Cardiac muscle cell (in vitro differentiated cells and primary cell): ENCODE measurements at places on chromosomes 4 and X. TPM values are rescaled to one million over a fixed set of nuclear protein-coding genes. Genes with fewer than 3 reads are reported as not detected.

DNA sequence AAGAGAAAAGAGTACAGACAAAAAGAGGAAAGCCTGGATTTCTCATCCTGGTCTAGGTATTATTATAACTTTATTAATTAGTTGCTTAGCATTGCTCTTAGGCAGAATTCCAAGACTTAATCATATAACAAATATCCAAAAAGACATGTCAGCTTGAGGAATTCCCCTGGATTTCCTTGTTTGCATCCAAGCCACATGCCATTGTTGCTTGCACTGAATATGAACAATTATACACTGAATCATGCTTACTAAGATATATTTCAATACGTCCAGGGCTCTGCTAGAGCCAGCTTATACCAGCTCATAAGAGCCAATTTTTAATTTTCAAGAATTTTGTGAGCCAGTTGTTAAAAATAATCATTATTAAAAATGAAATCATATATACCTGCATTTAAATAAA is 5.5 kb upstream of the TLR10 start:
- no peaks in the 10 kb centered on the region for H3K36me3 ChIP-seq
- no peaks in the 10 kb centered on the region for H3K27me3 ChIP-seq
- H3K4me3 ChIP-seq: no peak overlapping the region
- no peak overlapping the region for H3K27ac ChIP-seq
- no peak for DNase-seq

DNA sequence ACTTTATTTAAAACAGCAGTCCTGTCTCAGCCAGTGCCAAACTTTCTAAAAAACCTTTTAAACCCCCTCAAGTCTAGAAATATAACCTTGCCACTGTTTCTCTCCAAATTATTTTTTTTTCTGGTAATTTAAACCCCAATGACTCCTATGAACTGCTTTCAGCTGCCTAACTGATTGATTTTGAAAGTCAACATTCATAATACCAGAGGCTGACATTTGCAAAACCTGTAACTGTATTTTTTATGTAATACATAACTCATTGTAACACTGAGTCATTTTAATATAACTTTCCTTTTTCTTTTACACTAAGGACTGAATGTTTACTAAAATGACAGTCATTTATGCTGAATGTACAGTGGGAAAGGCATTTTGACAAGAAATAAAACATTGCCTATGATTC is 19.1 kb upstream of the EGFL6 start:
- H3K4me3 ChIP-seq: no peak overlapping the region
- H3K4me1 ChIP-seq: no peaks in the 10 kb centered on the region
- no peak for DNase-seq
- no peaks in the 10 kb centered on the region for H3K36me3 ChIP-seq
- H3K27me3 ChIP-seq: no peaks in the 10 kb centered on the region
- no peak overlapping the region for H3K27ac ChIP-seq

GRCh38 chrX:345020-345925 is 26.7 kb upstream of the GTPBP6 start:
- H3K4me3 ChIP-seq: no peak overlapping the region
- H3K36me3 ChIP-seq: peaks cover 7% of the 10 kb centered on the region
- no peak overlapping the region for H3K27ac ChIP-seq
- DNase-seq: no peak

- no peak overlapping the region for H3K4me3 ChIP-seq
- no peaks in the 10 kb centered on the region for H3K36me3 ChIP-seq
- no peak for DNase-seq
Observed at GRCh38 chr4:7547368-7548040, 112.8 kb upstream of the PSAPL1 start.

- H3K4me3 ChIP-seq: no peak overlapping the region
- no peaks in the 10 kb centered on the region for H3K27me3 ChIP-seq
- no peaks in the 10 kb centered on the region for H3K4me1 ChIP-seq
Observed at GRCh38 chrX:8204169-8204935, 33.3 kb upstream of the VCX2 start.

DNA sequence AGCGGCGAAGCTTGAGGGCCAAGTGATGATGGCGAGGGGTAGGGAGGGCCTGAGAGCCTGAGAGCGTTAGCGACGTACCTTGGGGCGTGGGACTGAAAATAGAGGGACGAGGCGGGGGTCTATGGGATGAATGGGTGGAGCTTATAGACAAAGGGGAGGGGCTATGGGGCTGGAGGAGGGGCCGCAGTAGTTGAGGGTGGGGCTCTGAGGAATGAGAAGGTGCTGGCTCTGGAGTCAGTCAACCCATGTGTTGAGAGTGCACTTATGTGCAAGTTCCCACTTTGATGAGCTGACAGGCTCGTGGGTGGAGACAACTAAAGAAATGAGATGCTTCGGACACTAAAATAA is 488 bp downstream of the TBC1D25 start:
- no peaks in the 10 kb centered on the region for H3K27me3 ChIP-seq
- peak overlapping the region; percentile 90 for H3K27ac ChIP-seq
- DNase-seq: peak; percentile 74

DNA sequence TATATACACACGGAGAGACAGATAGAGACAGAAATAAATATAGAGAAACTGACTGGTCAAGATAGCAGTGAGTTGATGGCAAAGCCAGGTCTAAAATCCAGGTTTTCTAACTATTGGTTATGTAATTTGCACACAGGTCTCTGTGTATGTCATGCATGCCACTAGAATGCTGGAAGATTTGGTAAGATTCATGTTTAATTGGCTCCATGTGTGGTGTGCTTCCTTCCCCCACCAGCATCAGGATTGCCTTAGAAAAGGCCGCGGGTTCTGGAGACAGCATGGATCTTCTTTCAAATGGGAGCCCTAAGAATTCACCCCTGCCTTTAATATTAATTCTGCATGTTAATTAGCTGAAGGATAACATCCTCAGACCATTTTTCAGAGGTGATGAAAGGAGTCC is 31.3 kb downstream of the HAND2 start:
- H3K36me3 ChIP-seq: no peaks in the 10 kb centered on the region
- H3K27me3 ChIP-seq: peaks cover 27% of the 10 kb centered on the region
- H3K4me3 ChIP-seq: no peak overlapping the region
- no peak for DNase-seq
- peaks cover 2% of the 10 kb centered on the region for H3K4me1 ChIP-seq
- H3K27ac ChIP-seq: no peak overlapping the region

- no peak overlapping the region for H3K4me3 ChIP-seq
- no peak overlapping the region for H3K27ac ChIP-seq
- H3K4me1 ChIP-seq: peaks cover 4% of the 10 kb centered on the region
- no peaks in the 10 kb centered on the region for H3K27me3 ChIP-seq
Observed at GRCh38 chrX:135572436-135572835, 52.0 kb downstream of the INTS6L start.

DNA sequence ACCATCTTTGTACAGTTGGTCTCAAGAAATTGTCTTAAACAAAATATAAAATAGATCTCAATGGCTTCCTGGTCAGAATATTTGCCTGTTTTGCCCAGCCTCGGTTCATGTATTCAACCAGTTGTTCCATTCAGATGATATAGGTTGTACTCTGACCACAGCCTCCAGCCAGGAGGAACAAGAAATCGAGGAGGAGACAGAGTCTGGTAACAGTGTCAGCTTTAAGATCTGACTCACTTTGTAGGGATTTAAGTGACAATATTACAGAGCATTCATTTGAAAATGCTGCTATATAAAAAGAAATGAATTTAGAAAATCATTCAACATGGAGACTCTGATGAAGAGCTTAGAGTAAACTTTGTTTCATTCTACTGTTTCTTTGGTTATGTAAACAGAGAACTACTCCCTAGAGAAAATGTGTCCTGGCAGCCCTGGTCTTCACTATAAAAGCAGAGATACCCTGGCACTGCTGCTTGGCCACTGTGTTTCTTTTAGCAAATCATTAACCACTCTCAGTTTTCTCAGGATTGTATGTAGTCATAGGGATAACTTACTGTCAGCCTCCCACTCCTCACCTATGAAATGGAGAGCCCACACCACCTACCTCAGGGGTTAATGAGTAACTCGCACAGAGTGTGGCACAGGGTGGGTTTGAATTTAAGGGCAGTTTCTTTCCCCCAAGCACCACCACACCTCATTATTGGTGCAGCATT is 53.5 kb downstream of the PAGE2 start:
- DNase-seq: no peak
- H3K36me3 ChIP-seq: no peaks in the 10 kb centered on the region
- no peaks in the 10 kb centered on the region for H3K27me3 ChIP-seq
- peaks cover 17% of the 10 kb centered on the region for H3K4me1 ChIP-seq

GRCh38 chr4:10157478-10158332 is 41.1 kb upstream of the WDR1 start:
- no peak overlapping the region for H3K27ac ChIP-seq
- H3K27me3 ChIP-seq: no peaks in the 10 kb centered on the region
- no peaks in the 10 kb centered on the region for H3K36me3 ChIP-seq
- DNase-seq: peak; percentile 93

DNA sequence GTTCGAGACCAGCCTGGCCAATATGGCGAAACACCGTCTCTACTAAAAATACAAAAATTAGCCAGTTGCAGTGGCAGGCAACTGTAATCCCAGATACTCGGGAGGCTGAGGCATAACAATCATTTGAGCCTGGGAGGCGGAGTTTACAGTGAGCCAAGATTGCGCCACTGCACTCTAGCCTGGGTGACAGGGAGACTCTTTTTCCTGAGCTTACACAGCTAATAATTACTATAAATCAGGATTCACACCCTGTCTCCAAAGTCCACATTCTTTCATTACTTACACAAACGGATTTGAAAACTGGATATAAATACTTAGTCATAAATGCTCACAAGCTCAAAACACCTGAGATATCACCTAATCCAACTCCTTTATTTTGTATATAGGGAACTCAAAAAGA is 151.6 kb downstream of the LRBA start:
- no peaks in the 10 kb centered on the region for H3K27me3 ChIP-seq
- H3K4me3 ChIP-seq: no peak overlapping the region
- no peaks in the 10 kb centered on the region for H3K4me1 ChIP-seq
- DNase-seq: peak; percentile 4
- H3K36me3 ChIP-seq: no peaks in the 10 kb centered on the region
- H3K27ac ChIP-seq: no peak overlapping the region

DNA sequence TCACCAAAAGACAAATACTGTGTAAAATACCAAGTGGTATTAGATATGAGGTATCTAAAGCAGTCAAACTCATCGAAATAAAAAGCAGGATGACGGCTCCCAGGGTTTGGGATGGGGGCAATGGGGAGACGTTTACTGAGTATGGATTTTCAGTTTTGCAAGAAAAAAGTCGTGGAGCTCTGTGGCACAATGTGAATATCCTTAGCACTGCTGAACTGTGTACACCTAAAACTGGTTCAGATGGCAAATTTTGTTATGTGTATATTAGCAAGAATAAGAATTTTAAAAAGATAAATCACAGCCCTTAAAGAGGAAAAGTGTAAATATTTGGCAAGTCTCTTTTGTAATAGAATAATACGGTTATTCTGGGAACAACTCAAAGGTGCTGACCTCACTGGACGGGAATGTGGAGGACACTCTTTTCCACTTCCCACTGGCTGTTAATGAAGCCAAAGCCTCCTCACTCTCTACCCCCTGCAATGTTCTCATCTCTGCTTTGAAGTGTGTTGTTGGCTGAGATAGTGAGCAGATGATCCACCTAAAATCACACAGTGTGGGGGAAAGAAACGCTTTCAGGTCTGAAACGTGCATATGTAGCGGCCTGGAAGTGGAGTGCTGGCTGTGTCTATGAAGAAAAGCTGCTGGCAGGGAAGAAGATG is 49.2 kb downstream of the SEL1L3 start:
- DNase-seq: peak; percentile 85
- no peaks in the 10 kb centered on the region for H3K4me1 ChIP-seq
- H3K4me3 ChIP-seq: no peak overlapping the region
- no peaks in the 10 kb centered on the region for H3K27me3 ChIP-seq

- H3K4me3 ChIP-seq: no peak overlapping the region
- DNase-seq: no peak
- peaks cover 63% of the 10 kb centered on the region for H3K4me1 ChIP-seq
- no peaks in the 10 kb centered on the region for H3K27me3 ChIP-seq
- H3K27ac ChIP-seq: peak overlapping the region; percentile 40
Observed at GRCh38 chr4:108355186-108355901, 186.6 kb upstream of the LEF1 start.

DNA sequence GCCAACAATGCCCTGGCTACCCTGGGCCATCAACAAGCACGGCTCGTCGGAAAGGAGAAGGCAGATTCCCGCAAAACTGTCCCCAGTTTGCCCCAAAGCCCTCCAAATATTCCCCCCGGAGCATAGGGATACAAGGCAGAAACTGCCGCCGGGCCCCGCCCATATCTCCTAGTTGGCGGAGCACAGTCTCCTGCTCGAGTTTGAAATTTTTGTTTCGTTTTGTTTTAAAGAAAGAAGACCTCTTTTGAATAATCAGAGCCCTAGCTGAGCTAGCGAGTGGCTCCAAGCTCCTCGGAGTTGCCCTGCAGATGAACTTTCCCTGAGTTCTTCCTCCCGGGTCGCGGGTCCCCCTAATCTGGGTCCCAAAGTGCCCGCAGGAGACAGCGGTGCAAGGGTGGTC is 138.1 kb upstream of the ZIC3 start:
- peak; percentile 7 for DNase-seq
- H3K4me1 ChIP-seq: no peaks in the 10 kb centered on the region
- no peak overlapping the region for H3K27ac ChIP-seq
- H3K36me3 ChIP-seq: no peaks in the 10 kb centered on the region

DNA sequence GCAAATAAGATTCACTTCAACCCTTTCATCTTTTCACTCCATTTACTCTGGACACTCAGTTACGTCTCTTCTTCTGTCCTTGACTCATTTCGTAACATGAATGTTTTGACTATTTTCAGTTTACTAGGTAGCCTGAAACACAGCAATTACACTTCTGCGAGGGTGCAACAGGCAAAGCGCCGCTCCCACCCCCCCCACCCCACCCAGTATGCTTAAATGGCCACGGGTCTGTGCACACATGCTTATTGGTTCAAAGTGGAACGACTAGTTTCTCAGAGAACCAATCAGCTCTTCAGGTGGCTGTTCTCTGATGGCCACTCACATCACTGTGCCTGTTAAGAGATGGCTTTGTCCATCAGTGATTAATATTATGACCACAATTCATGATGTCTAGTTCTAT is 3.5 kb downstream of the BEND4 start:
- no peak overlapping the region for H3K27ac ChIP-seq
- no peaks in the 10 kb centered on the region for H3K4me1 ChIP-seq

- H3K27me3 ChIP-seq: no peaks in the 10 kb centered on the region
- no peak for DNase-seq
- no peak overlapping the region for H3K27ac ChIP-seq
- no peaks in the 10 kb centered on the region for H3K4me1 ChIP-seq
- H3K36me3 ChIP-seq: no peaks in the 10 kb centered on the region
- H3K4me3 ChIP-seq: no peak overlapping the region
Observed at GRCh38 chrX:143472347-143472938, 44.8 kb downstream of the SPANXN3 start.

- no peak overlapping the region for H3K27ac ChIP-seq
- no peaks in the 10 kb centered on the region for H3K4me1 ChIP-seq
- H3K27me3 ChIP-seq: no peaks in the 10 kb centered on the region
- DNase-seq: peak; percentile 30
Observed at GRCh38 chrX:30935985-30936384, 46.9 kb upstream of the TAB3 start.

The ZBTB33 gene
- 8.9 and 11.4 TPM in 2 replicates for total RNA-seq

The NUDT10 gene
- 7.6 and 8.3 TPM in 2 replicates for total RNA-seq

The HOPX gene
- 0.12 and 1.2 TPM in 2 replicates for total RNA-seq

The ERAS gene
- total RNA-seq: not detected in 2 replicates

The LYAR gene
- 14.8 and 18.5 TPM in 2 replicates for total RNA-seq

The PCDH10 gene
- 1.1 and 3.0 TPM in 2 replicates for total RNA-seq

The DCAF12L2 gene
- 0.99 and 2.1 TPM in 2 replicates for total RNA-seq
